ENCODE measurements at places on chromosomes 12 and 14. TPM values are rescaled to one million over a fixed set of nuclear protein-coding genes. Genes with fewer than 3 reads are reported as not detected.

GRCh38 chr12:71768900-71769299 lies 14.2 kb downstream of the RAB21 start:
- H3K27me3 ChIP-seq = no peaks in the 10 kb centered on the region
- DNase-seq = no peak
- H3K36me3 ChIP-seq = peaks cover 33% of the 10 kb centered on the region
- H3K4me3 ChIP-seq = no peak overlapping the region
- no peaks in the 10 kb centered on the region for H3K4me1 ChIP-seq
- H3K27ac ChIP-seq = no peak overlapping the region

GRCh38 chr12:115430636-115431035 lies 746.7 kb upstream of the TBX3 start:
- DNase-seq = no peak
- no peaks in the 10 kb centered on the region for H3K4me1 ChIP-seq
- H3K27me3 ChIP-seq = no peaks in the 10 kb centered on the region
- no peak overlapping the region for H3K27ac ChIP-seq

DNA sequence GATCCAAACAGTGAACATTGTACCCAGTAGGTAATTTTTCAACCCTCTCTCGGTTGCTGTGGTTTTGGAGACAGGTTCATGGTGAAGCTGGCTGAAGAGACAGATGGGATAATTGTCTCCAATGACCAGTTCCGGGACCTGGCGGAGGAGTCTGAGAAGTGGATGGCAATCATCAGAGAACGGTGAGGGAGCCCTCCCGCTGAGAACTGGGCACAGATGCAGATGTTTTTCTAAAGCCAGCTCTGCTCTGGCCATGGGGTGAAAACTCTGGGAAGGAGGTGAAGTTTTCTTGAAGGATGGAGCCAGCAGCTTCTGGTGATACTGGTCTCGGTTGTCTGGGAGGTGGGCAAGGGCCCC lies 6.2 kb downstream of the KHNYN start:
- no peak overlapping the region for H3K27ac ChIP-seq
- peaks cover 24% of the 10 kb centered on the region for H3K4me1 ChIP-seq
- DNase-seq = no peak

- no peak overlapping the region for H3K4me3 ChIP-seq
- no peaks in the 10 kb centered on the region for H3K27me3 ChIP-seq
- no peaks in the 10 kb centered on the region for H3K4me1 ChIP-seq
Measured at GRCh38 chr14:81176241-81176640, 44.5 kb downstream of the GTF2A1 start.

- no peaks in the 10 kb centered on the region for H3K4me1 ChIP-seq
- H3K27ac ChIP-seq = no peak overlapping the region
- no peaks in the 10 kb centered on the region for H3K27me3 ChIP-seq
- peaks cover 15% of the 10 kb centered on the region for H3K36me3 ChIP-seq
- DNase-seq = no peak
Measured at GRCh38 chr12:1481906-1482305, 112.5 kb downstream of the FBXL14 start.

DNA sequence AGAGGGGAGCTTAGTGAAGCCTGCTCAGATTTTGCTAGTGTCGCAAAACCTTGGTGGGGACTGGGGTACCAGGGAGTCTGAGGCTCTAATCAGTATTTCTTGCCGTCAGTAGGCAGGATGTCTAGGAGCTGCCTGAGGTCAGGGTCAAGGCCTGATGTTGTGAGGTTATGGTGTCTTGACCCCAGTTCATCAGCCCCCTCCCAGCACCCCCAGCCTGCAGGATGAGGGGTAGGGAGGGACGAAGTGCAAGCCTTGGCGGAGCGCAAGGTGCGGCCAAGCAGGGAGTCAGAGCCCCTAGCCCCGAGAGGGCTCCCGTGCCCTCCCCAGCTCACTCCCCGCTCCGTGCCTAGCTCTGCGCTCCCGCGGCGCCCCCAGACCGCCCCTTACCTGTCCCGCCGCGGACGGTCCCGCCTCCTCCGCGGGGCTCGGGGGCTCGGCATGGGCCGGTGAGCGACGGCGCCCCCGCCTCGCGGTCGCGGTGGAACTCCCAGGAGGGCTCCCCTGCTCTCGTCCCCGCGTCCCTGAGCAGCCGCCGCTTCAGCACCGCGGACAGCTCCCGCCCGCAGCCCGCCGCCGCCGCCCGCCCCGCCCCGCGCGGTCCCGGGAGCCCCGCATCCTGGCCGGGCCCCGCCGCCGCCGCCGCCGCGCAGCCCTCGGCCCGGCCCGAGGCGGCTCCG lies 347 bp downstream of the SYNDIG1L start:
- no peak overlapping the region for H3K4me3 ChIP-seq
- H3K27ac ChIP-seq = no peak overlapping the region
- H3K27me3 ChIP-seq = peaks cover 1% of the 10 kb centered on the region
- no peaks in the 10 kb centered on the region for H3K36me3 ChIP-seq
- no peaks in the 10 kb centered on the region for H3K4me1 ChIP-seq

- H3K4me1 ChIP-seq = peaks cover 5% of the 10 kb centered on the region
- H3K27ac ChIP-seq = no peak overlapping the region
- H3K4me3 ChIP-seq = no peak overlapping the region
- no peaks in the 10 kb centered on the region for H3K36me3 ChIP-seq
- H3K27me3 ChIP-seq = no peaks in the 10 kb centered on the region
Measured at GRCh38 chr12:3230758-3231375, 153.7 kb downstream of the TSPAN9 start.

DNA sequence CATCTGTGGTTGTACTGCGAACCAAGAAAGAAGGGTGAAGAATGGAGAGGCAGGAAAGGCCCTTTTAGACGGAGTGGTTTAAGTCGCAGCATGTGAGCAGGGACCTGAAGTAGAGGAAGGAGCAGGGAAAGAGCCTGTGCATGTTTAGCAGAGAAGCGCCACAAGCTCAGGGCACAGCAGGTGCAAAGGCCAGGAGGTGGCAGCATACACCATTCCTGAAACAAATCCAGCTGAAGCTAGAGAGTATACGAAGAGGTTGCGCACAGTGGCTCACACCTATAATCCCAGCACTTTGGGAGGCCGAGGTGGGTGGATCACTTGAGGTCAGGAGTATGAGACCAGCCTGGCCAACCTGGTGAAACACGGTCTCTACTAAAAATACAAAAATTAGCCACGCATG lies 49.9 kb downstream of the HELB start:
- H3K27me3 ChIP-seq = no peaks in the 10 kb centered on the region
- no peaks in the 10 kb centered on the region for H3K36me3 ChIP-seq
- H3K4me3 ChIP-seq = no peak overlapping the region
- no peaks in the 10 kb centered on the region for H3K4me1 ChIP-seq

- peaks cover 23% of the 10 kb centered on the region for H3K4me1 ChIP-seq
- H3K27me3 ChIP-seq = no peaks in the 10 kb centered on the region
- peaks cover 18% of the 10 kb centered on the region for H3K36me3 ChIP-seq
- H3K27ac ChIP-seq = peak overlapping the region; percentile 87
Measured at GRCh38 chr14:95533391-95533821, 1.4 kb upstream of the GLRX5 start.

DNA sequence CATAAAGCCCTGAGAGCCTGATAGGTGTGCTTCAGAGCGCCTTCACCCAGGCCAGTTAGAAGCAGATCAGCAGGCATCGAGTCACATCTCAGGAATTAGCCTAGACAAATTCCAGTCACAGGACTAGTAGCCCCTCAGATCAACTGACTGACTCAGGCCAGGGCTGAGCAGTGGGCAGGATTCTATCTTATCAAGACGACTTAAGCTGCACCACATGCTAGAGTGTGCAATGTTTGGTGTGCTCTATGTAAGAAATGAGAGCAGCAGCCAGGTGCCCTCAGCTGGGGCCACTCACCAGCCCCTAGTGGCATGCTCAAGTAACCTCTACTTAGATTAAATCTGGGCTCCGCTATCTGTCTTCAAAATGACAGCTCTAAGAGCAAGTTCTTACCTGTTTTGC lies 19.7 kb upstream of the NGB start:
- no peak overlapping the region for H3K4me3 ChIP-seq
- H3K4me1 ChIP-seq = no peaks in the 10 kb centered on the region
- DNase-seq = no peak
- peaks cover 46% of the 10 kb centered on the region for H3K36me3 ChIP-seq
- no peaks in the 10 kb centered on the region for H3K27me3 ChIP-seq

TAS2R50 gene
- 0.05 TPM for polyA plus RNA-seq

All from SK-N-SH (cell line).